ENCODE measurements at places on chromosomes 3 and 15.

GRCh38 chr3:115212615-115213014, 65.5 kb upstream of the ZBTB20 start:
- no peak for DNase-seq

- peak; percentile 31 for DNase-seq
Observed at GRCh38 chr3:141452045-141452444, 34.8 kb upstream of the RASA2 start.

DNA sequence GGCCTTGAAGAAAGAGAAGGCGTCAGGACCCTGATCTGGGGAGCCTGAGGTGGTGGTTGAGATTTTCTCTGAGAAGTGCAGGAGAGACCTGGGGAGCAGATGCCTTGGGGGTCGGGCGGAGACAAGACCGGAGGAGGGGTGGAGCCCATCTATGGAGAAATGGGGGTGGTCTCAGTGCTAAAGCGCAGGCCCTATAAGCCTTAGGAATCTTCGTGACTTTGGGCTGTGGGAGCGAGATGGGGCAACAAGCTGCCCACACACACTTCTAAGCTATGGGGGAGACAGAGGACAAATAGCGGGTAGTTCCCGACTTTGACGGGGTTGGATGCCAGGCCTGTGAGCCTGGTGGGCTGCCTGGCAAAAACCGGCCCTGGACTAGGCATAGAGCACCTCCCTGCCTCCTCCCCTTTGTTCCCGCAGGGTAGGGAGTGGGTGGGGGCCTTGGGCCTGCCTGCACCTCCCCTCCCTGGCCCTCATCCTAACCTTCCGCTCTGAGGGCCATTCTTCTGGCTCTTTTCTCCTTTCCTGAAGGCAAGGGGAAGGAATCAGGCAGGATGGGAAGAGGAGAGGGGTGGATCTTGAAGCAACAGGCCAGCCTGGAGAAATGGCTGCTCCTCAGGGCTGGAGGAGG, 880 bp downstream of the NISCH start:
- no peak for DNase-seq

GRCh38 chr3:42486814-42487565, 15.5 kb upstream of the VIPR1 start:
- no peak for DNase-seq

DNA sequence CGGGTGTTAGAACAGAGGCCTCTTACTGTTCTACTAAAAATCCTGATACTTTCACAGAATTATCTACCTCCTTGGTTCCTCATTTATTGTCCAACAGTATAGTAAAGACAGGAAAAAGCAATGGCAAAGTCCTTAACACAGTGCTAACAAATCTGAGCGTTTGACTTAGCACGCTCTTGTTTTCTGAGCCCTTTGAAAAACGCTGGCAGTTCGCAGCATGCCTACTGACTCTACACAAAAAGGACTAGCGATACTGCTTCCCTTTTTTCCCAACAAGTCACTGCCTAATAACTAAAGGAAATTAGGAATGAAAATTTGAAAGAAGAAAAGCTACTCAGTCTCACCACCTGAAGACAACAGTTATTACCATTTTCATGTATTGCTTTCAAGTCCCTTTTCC, 34.8 kb upstream of the CEMIP start:
- no peak for DNase-seq

- DNase-seq, result no peak
Observed at GRCh38 chr3:168544097-168544957, 448.6 kb upstream of the GOLIM4 start.

GRCh38 chr3:38108649-38109579, 28.0 kb downstream of the ACAA1 start:
- DNase-seq, result no peak

DNA sequence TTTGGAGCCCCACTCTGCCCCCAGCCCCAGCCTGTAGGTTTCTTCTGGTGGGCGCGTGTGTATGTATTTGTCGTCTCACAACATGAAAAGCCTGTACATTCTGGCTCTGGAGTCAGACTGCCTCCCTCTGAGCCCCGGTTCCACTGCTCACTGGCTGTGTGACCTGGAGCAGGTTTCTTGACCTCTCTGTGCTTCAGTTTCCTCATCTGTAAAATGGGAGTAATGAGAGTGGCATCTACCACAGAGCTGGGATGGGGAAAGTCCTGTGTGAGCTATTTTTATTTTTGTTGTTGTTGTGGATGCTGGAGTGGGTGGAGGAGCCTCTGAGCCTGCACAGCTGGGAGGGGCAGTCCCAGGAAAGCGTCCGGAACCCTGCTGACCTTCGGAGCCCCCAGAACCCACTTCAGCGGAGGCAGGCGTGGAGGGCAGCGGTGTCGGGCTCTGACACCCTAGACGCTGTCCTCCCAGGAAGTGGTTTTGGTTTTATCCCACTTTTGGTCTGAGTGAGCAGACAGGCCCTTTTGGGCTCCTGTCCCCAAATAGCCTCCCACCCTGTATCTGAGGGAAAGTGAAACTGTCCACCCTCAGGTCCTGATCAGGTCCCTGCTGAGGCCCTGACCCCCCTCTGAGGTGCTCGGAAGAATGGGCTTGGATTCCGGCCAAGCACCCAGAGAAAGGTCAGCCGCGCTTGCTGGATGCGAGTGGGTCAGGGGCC, 103.5 kb downstream of the CHSY1 start:
- no peak for DNase-seq

DNA sequence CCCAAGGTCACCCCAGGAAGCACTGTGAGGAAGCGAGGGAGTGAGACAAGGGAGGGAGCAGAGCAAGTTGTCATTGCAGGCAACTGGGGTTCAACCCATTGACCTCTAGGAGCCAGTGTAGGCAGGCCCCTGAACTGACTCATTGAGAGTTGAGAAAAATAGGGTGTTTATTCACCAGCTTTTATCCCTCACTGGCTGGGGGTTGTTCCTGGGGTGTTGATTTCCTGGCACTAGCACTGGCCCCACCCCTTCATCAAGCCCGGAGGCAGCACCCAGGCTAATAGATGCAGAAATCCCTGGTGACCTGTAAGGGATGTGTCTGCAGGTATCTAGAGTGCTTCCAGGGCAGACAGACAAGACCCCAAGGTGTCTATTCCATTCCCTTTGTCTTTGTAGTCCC, 183.9 kb downstream of the ARRDC4 start:
- no peak for DNase-seq

GRCh38 chr3:11059090-11059798, 66.7 kb downstream of the SLC6A1 start:
- peak; percentile 57 for DNase-seq

GRCh38 chr3:37609181-37610110, 252.2 kb upstream of the CTDSPL start:
- DNase-seq, result no peak

- DNase-seq, result no peak
Observed at GRCh38 chr3:46946856-46947545, 29.5 kb downstream of the CCDC12 start.

All from neuronal stem cell (in vitro differentiated cells).